Stimulated activated CD4-positive, alpha-beta T cell treated with anti-CD3 and anti-CD28 coated beads, TNF-alpha, amount 100 ng/mL, for 1 hour (primary cell): ENCODE measurements at places on chromosomes 11 and 22.

GRCh38 chr11:72812604-72812966 is 1.6 kb upstream of the ATG16L2 start:
- DNase-seq = no peak

DNA sequence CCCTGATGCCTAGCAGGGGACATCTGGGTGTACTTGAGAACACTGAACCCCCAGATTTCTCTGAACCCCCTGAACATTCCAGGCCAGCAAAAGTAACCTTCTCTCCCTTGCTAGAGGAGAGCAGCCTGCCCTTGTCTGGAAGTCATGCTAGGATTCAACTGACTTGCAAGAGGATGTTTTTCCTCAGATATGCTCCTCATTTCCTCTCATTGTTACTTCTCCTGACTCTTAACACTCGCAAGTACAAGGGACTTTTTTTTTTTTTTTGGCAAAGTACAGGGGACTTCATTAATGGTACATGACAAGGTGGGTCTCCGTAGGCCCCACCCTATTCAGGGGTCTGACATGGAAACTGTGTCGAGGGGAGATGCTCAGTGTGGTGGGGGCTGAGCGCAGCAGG is 6.3 kb upstream of the MCHR1 start:
- DNase-seq = no peak

DNA sequence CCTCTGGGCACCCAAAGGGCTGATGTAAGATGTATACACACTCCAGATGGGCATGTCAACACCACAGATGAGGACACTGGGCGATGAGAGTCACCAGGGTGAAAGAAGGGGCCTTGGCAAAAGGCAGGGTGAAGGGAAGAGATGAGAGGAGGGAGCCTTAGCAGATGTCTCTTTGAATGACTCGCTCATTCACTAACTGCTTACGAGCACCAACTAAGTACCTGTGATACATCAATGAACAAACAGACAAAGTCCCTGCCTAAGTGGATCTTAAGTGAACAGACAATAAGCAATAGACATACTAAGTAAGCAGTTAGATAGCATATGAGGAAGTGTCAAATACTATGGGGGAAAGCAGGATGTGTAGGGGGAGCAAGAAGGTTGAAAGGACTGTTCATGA is 7.5 kb downstream of the ME3 start:
- no peak for DNase-seq

DNA sequence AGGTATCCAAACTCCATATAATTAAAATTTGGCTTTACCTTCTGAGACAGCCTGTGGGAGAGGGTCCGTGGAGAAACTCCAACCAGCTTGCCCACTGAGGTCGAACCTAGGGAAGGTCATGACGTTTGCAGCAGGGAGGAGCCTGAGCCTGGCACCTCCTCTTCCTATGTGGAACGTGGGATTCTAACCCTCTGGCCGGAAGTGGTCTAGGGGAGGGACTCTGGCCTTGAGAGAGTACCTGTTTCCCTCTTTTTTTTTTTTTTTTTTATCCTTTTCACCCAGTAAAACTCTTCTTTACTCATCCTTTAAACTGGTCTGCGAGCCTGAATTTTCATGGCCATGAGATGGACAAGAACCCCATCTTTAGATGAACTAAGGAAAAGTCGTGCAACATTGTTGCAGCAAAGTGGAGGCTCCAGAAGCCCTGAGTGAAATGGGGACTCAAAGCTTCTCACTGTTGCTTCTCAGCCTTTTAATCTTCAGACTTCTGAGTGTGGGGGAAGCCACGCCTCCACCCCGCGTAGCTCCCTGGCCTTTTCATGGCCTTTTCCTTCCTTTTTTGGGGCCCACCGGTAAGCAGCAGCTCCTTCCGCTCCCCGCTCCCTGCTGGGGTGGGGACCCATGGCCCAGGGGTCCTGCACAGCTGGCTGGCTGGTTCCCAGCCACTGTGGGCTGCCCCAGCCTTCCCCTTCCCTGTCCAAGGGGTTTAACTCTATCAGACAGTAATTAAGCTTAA is 1359.9 kb downstream of the LRRC4C start:
- DNase-seq = no peak

DNA sequence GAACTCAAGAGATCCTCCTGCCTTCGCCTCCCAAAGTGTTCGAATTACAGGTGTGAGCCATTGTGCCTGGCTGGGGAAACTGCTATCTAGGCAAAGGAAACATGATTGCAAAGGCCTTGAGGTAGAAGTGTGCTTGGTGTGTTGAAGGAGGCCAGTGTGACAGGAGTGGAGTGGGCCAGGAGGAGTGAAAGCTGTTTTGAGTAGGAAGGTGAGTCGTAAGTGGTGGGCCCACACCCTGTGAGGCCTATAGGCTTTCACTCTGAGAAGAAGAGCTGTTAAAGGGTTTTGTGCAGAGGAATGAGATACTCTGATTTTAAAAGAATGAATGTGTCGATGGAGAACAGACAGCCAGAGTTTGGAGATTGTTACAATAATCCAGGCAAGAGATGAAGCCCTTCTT is 43.4 kb downstream of the WEE1 start:
- DNase-seq = no peak

DNA sequence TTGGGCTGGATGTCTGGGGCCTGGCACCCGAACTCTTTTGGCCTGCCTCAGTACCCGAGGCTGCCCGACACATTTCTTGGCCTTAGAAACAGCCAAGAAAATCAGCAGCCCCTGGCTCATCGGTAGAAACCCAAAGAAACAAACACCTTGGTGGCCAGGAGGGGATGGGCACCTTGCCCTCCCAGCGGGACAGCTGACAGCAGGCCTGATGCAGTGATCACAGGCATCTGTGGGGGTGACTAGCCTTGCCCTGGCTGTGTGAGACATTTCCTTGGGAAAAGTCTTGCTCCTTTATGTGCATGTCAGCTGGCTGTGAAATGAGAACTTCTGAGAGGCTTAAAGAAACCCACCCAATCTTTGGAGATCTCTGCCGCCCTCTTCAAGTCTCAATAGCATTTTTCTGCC is 60.9 kb downstream of the SMIM38 start:
- no peak for DNase-seq

DNA sequence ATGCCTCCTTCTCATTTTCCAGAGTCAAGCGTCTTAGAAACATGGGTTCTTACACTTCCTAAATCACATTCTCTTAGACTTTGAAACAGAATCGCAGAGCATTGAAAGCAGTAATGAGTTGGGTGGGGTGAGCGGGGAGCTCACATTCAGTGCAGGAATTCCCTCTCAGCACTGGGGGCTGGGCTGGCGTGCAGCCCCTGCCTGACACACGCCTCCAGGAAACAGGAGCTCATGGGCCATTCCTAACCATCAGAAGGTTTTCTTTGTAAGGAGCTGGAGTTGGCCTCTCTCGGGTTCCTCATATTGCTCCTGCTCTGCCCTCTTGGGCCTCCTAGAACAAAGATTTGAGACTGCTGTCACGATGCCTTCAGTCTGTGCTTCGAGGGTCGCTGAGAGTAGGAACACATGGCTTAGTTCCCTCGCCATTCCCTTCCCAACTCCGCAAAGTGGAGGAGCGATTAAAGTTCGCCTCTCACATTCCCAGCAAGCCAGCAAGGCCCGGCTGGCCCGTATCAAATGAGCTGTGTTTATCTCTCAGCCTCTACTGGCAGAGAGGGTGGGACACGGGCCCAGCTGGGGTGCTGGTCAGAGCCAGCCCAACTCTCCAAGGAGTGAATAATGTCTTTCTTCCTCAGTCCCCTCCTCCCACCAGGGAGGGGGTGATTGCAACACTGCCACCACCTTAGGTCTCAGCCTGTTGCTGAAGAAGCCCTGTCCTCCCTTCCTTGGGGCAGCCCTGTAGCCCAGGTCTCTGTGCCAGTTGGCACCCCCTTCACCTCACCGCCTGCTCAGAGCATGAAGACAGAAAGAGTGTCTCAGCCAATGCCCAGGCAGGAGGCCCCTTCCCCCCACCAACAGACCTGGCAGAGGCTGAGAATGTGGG is 10.4 kb downstream of the CHRDL2 start:
- no peak for DNase-seq

DNA sequence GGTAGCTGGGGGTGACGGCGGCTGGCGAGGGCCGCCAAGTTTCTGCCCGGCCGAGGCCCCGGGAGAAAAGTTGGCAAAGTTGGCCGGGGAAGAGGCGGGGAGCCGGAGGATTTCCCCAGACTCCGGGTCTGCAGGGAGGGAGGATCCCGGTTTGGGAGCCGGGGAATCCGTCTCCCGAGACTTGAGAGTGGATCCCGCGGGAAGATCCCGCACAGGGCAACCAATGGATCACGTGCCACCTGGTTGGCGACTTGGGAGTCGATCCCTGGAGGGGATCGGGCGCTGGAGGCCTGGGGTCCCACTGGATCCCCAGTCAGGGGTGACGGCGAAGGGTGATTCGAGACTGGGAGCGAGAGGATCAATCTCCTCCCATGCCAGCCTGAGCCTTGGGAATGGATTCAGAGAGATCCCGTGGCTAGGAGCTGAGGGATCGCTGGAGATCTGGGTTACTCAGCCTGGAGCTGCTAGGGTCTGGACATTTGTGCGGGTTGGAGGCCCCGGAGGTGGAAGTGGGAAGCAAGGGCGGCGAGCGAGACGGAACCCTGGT is 394 bp downstream of the KIAA1671 start:
- no peak for DNase-seq

DNA sequence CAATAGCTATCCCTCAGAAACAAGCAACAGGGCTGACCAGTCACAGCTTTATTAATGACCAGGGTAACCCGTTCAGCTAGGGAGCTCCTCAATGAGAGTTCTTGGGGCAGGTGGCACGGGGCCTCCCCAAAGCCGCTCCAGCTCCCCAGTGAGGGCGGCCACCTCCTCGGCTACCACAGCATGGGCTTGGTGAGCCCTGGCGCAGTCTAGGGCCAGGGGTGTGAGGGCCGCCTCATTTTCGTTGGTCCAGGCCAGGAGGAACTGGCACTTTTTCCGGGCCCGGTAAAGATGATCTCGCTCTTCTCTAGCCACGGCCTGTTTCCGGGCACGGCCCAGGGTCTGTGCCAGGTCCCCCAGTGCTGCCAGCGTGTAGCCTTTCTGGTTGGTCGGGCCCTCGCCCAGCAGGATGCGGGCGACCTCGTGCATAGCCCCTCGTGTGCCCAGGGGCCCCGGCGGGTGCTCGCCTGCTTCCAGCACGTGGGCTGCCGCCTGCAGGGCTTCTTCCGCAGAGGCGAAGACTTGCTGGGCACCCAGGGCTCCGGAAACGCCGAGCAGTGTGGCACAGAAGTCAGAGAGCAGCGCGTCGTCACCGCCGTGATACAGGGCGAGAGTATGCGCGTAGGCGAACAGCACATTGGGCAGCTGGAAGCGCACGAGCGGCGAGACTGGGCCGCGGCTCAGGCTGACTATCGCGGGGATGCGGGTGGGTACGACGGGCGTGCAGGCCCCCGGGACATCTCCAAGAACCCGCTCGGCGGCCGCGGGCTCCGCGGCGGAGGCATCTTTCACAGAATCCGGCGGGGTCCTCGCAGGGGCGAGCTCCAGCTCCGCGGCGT is 913 bp downstream of the ZNHIT2 start:
- DNase-seq = no peak

DNA sequence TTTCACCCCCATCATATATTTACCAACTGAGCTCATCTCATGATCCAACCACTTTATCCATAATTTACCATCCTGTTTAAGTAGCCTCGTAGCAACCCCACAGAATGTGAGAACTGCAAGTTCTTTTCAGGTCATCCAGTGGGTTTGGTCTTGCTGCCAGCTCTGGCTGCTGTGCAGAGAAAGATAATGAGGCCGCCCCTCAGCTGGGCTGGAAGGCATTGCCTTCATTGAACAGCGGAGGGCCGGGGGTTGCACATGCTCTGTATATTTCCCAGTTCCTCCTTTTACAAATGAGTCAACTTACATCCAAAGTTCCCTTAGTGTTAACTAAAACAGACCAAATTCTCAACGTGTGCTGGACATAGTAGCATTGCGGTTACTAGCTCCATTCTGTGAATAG is 96.7 kb downstream of the SYN3 start:
- no peak for DNase-seq

DNA sequence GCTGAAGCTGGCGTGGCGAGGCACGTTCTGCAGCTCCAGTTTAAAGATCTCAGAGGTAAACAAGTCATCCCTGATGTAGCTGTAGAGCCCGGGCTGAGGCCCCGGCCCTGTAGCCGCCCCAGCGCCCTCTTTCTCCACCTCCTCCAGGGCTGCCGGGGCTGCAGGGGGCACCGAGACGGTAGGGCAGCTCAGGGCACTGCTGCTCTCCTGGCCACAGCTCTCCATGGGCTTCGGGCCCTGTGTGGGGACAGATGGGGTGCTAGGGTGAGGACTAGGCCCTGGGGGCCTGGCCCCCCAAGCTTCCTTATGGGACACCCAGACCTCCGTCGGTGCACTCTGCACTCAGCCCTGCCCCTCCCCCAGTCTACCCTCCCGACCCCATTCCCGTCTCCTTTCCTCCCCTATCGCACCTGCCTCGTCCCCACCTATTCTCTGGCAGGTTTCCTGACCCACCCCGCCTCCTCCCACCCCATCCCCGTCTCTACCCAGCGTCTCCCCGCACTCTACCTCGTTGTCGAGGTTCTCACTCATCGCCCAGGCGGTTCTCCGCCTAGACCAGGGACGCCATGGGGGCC is 559 bp downstream of the RANBP1 start:
- no peak for DNase-seq

- DNase-seq = no peak
Measured at GRCh38 chr11:108538022-108538424, 39.8 kb upstream of the POGLUT3 start.

GRCh38 chr11:512761-513595 is 5.9 kb upstream of the RNH1 start:
- no peak for DNase-seq

DNA sequence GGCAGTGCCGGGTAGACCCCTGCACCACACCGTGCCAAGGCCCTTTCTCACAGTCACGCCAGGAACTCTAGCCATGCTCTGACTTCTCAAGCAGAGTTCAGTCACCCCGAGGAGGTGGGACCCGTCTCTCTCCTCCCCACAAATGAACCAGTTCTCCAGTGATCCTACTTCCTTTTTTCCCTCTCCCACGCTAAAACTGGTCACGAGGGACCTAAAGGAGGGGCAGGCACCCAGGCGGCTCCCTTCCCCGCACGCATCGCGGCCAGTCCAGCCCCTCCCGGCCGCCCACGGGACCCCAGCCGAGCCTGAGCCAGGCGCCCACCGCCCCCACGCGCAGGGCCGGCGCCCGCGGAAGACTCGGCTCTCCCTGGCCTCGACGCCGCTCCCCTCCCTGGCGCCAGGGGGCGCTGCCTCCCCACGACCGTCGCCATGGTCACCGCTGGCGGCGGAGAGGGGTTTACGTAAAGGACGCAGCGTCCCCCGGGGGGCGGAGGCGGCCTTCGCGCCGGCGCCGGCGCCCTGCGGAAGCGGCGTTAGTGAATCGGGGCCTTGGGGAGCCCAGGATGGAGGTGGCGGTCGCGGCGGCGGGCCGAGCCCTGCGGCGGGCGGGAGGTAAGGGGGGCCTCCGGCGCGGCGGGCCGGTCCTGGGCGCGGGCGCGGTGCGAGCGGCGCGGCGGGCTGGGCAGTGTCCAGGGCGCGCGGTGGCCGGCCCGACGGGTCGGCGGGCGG is at the start of gene DAGLA:
Gene DAGLA, plus strand, starts transcription at position 499 of the 729 bp plus-strand sequence. CDS start 39,765 bp downstream, outside the sequence.
- peak; percentile 70 for DNase-seq

- DNase-seq = no peak
Measured at GRCh38 chr11:103325686-103326069, 216.5 kb downstream of the DYNC2H1 start.

DNA sequence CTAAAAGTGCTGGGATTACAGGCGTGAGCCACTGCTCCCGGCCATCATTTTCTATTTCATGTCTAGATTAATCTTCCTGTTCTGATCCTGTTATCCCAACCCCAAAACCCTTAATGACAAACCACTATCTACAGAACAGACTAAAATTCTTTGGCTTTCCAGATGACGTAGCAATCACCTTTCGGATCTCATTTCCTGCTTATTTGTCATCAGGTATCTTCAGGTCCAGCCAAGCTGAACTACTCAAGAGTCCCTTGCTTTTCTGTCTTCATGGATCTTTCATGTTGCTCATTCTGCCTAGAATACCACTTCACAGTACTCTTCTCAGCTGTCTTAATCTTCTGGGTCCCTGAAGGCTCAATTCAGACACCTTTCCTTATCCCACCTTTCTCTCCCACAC is 27.4 kb upstream of the IPO7 start:
- DNase-seq = no peak
